Activated CD8-positive, alpha-beta memory T cell treated with anti-CD3 and anti-CD28 coated beads for 36 hours (primary cell): ENCODE measurements at places on chromosomes 12 and 14. TPM values are rescaled to one million over a fixed set of nuclear protein-coding genes. Genes with fewer than 3 reads are reported as not detected.

MMP19 gene
- not detected for total RNA-seq

SLCO1B3 gene
- total RNA-seq: not detected

IAPP gene
- total RNA-seq: not detected

EID3 gene
- total RNA-seq: 6.3 TPM

LRFN5 gene
- not detected for total RNA-seq

PTCSC3 gene
- not detected for total RNA-seq

CMTM5 gene
- total RNA-seq: not detected

CLEC2D gene
- 271 TPM for total RNA-seq

CTSG gene
- total RNA-seq: not detected

IL22 gene
- 1.4 TPM for total RNA-seq

SLCO1C1 gene
- total RNA-seq: not detected

RAD51AP1 gene
- total RNA-seq: 30.0 TPM

OVCH1 gene
- total RNA-seq: not detected

MUCL1 gene
- not detected for total RNA-seq

KLRB1 gene
- 3.6 TPM for total RNA-seq

SOX5 gene
- not detected for total RNA-seq

EML1 gene
- 1.3 TPM for total RNA-seq
